ENCODE measurements at places on chromosomes 12 and 14.
A peak's percentile ranks its signal among the peaks of the same experiment; 100 is the strongest.

GRCh38 chr12:894226-894625 is 55.3 kb downstream of the RAD52 start:
- DNase-seq, result no peak

DNA sequence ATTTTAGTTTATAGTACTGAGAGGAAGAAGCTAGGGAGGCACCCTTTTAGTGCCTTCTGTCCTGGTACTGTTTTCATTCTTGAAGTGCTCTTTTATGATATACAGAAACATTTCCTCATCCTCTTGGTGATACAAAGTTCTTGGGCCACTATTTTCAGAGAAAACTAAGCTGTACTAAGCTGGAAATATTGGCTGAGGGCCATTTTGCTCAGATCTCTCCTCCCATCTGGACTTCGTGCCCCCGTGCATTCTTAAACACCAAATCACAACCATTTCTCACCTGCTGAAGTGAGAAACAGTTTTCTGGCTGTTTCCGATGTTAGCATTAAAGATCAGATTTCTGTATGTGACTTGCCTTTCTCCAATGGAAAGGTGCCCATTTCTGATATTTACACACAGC is 158.9 kb downstream of the FBXL14 start:
- no peak for DNase-seq

GRCh38 chr12:68139001-68139400 is 20.5 kb downstream of the IFNG start:
- DNase-seq, result no peak

GRCh38 chr12:3172124-3173007 is 95.2 kb downstream of the TSPAN9 start:
- DNase-seq, result no peak

DNA sequence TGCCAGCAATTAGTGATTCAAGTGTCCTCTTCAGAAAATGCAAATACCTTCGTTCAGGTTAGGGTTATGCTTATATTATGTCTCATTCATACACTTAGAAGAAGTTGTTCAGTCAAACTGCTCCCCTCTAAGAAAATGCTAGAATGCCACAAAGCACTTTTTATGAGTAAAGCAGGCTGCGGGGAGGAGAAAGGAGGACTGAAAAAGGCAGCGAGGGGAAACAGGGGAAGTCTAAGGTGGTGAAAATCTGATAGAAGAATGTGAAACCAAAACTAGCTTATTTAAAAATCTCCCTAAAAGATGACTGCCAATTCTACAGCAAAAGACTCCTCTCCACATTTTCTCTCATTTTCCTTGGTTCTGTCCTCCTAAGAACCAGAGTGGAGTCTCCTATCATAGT is 70.1 kb downstream of the PRKD1 start:
- no peak for DNase-seq

DNA sequence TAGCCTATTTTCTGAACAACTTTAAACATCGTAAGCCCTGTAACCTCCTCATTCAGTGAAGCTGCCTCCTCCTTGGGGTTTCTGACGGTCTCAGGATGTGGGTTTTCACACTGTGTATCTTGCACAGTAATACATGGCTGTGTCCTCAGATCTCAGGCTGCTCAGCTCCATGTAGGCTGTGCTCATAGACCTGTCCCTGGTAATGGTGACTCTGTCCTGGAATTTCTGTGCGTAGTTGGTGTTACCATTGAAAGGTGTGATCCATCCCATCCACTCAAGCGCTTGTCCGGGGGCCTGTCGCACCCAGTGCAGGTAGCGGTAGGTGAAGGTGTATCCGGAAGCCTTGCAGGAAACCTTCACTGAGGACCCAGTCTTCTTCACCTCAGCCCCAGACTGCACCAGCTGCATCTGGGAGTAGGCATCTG is 980.5 kb downstream of the TMEM121 start:
- peak; percentile 77 for DNase-seq

DNA sequence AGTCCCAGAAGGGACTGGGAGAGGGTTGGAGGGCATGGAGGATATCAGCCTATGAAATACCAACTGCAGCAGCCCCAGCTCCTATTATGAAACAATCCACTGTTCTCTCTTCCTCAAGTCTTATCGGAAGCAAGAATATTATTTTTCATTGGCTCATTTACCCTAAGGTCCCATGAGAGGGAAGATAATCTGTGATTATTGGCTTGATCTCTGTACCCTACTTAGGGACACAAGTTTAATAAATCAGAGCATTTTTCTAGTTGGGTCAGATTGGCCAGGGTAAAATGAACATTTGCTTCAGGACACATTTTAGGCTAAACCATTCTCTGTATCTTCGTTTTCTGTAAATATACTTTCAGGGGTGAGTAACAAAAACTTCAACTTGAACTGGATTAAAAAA is 43.1 kb upstream of the GNG2 start:
- no peak for DNase-seq

DNA sequence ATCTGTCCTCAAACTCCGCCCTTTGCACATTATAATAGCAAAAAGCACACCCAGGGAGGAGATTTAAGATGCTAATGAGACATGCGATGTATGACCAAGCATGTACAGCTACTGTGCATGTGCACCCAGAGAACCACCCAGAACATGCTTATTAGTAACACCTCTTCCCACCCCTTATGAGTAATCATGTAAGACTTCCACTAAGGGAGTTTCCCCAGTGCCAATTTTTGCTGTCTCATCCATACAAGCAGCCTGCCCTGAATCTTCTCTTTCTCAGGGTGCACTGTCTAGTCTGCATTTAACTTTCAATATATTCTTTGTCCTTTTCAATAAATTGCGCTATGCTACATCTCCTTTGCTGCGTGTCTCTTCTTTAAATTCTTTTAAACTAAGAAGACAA is 830.0 kb upstream of the NOVA1 start:
- DNase-seq, result no peak

DNA sequence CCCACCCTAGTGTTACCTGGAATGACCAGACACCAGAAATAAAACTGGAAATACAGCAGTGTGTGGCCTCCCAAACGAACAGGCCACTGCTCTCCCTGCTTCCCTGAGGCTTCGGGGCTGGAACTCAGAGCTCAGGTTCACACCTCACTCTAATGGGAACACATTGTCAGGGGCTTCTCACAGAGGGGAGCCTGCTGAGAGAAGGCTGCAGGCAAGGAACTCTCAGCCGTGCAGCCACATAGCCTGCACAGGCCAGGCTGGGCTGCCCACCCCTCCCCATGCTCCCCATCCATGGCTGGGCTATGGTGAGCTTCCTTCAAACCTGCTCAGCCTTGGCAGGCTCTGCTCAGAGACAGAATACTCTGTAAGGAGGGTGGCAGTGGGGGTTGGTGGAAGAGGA is 302.5 kb downstream of the EMP1 start:
- no peak for DNase-seq

GRCh38 chr12:97323154-97323553 is 139.4 kb upstream of the RMST start:
- DNase-seq, result no peak
